ENCODE measurements at places on chromosomes 2 and 18.

- no peak for DNase-seq
These were observed 7.2 kb downstream of the IL1B start for GRCh38 chr2:112829101-112829960.

GRCh38 chr18:33201509-33201926 lies 239.0 kb downstream of the CCDC178 start:
- DNase-seq = no peak

- DNase-seq = no peak
These were observed 56.7 kb downstream of the DIS3L2 start for GRCh38 chr2:232018181-232018580.

DNA sequence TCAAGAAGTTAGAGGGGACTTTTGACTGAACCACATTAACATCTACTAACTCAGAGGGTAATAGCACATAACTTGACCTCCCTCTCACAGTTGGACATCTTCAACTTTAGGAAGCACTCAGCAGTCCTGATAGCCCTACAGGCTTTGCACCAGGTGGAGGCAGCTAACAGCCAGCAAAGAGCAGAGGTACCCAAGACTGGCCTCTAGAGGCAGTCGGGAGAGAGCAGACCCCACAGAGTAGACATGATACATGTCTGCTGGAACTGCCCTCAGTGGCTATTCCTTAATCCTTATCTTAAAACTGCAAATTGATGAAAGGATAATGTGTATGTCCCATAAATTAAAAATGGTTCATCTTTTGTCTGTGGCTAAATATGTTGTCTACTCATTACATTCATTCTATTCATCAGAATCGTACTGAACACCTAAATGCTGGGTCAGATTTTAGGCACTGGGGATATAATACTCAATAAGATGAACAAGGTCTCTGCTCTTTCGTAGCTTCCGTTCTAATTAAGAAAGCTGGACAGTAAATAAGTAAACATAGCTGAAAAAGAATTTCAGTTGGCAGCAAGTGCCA lies 49.8 kb downstream of the CAB39 start:
- DNase-seq = peak; percentile 1

DNA sequence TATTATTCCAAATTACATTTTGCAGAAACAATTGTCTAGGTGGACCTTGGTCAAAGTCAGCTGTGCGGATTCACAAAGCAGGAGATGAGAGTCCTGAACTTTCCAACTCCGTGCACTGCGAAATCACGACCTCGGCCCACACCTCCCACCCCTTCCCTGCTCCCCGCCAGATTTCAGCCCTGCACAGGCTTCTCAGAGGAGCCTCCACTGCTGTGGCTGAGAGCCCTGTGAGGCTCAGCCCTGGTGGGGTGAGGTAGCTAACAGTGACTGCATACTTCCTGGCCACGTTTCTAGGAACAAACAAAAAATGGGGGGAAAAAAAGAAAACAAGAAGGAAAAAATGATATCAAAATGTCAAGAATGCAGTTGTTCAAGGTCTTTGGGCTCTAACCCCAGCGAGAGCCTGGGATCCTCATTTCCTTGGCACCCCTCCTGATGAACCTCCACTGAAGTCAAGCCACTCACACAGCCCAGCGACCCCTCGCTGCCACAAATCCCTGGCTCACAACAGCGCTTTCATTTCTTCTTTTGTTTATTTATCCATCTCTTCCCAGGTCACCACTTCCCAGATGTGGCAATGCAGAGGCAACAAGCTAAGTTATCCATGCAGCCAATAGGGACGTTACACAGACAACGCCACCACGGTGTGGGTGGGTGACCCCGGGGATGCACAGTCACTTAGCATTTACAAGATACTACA lies 729.7 kb upstream of the ID2 start:
- DNase-seq = no peak

DNA sequence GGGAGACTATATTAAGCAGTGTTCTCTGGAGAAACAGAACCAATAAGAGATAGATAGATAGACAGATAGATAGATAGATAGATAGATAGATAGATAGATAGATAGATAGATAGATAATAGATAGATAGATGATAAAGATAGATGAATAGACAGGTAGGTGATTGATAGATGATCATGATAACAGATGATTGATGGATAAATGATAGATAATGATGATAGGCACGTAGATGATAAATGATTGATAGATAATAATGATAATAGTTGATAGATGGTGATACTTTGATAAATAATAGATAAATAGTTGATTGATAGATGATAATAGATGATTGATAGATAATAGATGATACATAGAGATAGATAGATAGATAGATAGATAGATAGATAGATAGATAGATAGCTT lies 48.5 kb downstream of the BOD1L2 start:
- no peak for DNase-seq

- no peak for DNase-seq
These were observed 86.8 kb upstream of the ST6GAL2 start for GRCh38 chr2:106972782-106973181.

DNA sequence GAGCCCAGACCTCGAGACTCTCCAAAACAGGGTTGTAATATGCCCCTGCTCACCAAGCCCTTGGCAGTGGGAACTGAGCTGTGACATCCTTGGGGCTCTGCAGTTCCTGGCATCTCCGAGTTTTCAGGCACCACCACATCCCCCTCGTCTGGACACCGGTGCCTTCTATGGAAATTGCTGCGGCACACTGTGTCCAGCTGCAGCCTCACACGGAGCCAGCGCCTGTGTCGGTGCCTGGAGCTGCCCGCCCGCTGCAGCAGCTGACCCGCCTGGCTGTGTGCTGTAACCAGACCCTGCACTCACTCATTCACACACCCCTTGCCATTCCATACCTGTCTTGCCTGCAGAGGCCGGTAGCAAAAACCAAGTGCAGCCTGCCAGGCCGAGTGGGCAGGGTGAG lies 11.8 kb downstream of the IWS1 start:
- DNase-seq = no peak

DNA sequence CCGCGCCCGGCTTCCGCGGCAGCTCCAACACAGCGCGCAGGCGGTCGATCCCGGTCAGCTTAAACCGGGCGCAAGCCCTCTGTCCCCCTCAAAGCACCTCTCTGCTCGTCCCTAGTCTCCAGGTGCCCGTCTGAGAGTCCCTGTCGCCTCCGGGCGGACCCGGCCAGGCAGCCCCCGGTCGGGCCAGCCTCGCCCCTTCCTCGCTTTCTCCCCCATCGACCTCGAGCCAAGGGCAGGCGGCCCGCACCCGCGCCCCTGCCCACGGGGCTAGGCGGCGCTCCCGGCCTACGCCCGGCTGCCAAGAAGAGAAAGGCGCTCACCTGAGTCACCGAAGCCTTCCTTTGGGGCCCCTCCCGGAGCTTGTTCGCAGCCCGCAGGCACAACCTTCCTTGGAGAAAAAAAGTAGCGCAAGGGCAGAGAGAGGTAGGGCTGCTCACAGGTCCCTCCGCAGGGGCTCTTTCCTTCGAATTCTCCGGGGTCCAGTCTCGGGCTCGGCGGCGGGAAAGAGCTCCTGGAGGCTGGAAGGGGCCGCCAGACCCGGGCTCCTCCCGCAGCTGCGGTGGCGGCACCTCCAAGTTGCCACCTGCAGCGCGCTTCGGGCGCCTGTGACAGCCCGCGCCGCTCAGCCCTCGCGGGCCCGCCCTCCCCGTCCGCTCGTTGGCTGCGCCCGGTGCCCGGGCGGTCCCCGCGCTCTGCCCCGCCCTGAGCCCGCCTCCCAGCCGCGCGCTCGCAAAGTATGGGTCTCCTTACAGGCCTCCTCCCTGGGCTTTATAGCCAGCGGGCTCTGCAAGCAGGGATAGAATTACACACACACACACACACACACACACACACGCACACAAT lies 86.5 kb upstream of the EPB41L3 start:
- peak; percentile 73 for DNase-seq

DNA sequence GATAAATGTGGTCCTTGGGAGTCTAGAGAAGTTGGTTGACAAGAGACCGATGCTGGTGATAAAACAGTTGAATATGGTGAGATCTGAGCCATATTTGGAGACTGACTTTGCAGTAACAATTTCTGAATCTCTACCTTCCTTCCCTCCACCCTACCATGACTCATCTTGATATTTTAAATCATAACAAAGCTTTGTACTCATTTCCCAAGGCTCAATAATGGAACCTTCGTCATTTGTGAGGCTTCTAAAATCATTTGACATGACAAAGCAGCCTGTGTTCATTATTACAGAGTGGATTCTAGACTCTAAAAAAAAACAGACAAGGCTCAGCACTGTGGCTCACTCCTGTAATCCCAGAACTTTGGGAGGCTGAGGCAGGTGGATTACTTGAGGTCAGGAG lies 38.5 kb upstream of the PDCL3 start:
- DNase-seq = no peak

GRCh38 chr2:219497495-219498279 lies 1.0 kb upstream of the GMPPA start:
- DNase-seq = no peak

GRCh38 chr2:61878761-61879160 lies 9.7 kb downstream of the CCT4 start:
- DNase-seq = no peak

- DNase-seq = no peak
These were observed 31.2 kb downstream of the ARHGAP25 start for GRCh38 chr2:68765739-68766375.

GRCh38 chr2:197358931-197359330 lies 48.4 kb upstream of the ANKRD44 start:
- no peak for DNase-seq

GRCh38 chr18:22703883-22704585 lies 229.1 kb upstream of the RBBP8 start:
- DNase-seq = peak; percentile 66

DNA sequence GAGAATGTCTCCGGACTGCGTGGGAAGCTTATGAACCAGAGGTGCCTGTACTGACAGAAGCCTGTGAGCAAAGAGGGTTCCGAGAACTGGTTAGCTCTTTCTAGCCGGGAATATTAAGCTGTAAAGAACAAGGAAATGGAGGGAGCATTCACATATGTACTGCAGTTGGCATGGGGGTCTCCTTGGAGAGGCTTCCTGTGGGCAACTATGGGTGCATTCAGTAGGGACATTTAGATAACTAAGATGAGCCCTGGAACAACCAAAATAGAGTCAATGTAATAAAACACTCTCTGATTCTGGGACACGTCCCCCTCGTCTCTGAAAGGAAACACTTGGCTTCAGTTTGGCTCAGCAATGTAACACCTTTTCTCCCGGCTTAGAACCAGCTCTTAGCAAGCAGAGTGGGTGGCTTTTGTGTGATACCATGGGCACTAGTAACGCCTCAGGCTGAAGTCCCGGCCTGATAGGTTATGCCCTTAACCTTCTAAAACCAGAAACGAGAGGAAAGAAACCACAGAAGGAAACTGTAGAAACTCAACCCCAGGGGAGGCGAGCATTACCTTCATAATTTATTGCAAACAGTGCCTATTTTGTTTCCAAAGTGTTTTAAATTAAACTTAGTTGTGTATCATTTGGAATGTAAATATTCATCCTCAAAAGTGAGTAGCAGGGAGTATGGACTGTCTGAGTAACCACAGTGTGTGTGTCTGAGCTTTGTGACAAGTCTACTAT lies 48.8 kb upstream of the LPIN2 start:
- DNase-seq = no peak

- DNase-seq = no peak
These were observed 217.6 kb downstream of the ATAD2B start for GRCh38 chr2:23709311-23709710.

- no peak for DNase-seq
These were observed 129.9 kb upstream of the HS6ST1 start for GRCh38 chr2:128448331-128449225.

DNA sequence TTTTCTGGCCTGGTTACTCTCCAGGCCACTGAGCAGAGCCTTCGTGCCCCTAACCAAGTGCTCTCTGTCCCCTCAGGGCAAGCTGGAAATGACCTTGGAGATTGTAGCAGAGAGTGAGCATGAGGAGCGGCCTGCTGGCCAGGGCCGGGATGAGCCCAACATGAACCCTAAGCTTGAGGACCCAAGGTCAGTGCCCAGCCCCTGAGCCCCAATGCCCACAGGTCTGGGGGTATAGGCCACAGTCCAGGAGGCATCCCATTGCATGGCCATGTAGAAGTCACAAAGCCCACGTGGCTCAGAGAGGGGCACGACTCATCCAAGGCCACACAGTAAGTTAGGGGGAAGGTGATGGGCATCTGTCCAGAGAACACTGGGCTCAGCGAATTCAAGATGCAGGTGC lies 227.6 kb downstream of the DYSF start:
- DNase-seq = no peak

DNA sequence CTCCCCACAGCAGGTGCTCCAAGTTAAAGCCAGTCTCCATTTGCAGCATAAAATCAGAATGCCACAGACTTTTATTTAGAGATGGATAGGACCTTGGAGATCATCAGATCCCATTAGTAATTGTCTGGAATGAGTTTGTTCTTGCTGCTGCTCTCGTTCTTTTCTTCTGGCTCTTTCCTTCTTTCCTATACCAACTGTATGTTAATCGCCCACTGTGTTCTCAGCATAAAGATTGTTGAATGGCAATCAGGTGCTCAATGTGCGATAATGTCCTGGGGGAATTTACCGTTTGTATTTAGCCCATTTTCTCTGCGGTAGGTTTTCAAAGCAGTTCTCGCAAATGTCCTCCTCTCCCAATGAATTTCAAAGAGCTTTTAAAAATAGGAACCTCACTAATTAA lies 3.3 kb downstream of the GPR39 start:
- DNase-seq = no peak

DNA sequence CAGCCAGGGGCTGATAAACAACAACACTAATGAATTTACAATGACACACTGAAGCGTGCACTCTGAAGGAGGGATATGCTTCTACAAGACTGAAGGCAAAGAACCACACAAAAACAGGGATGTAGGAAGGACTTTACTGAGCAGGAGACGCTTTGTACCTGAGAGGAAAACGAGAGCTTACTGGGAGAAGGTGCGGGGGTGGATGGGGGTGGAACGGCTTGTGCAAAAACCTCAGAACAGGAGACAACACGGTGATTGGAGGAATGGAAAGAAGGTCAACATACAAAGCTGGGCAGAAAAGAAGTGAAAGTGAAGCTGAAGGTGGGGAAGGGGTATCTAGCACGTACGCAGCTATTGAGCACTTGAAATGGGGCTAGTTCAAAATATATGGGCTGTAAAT lies 93.1 kb downstream of the SLC8A1 start:
- DNase-seq = no peak

DNA sequence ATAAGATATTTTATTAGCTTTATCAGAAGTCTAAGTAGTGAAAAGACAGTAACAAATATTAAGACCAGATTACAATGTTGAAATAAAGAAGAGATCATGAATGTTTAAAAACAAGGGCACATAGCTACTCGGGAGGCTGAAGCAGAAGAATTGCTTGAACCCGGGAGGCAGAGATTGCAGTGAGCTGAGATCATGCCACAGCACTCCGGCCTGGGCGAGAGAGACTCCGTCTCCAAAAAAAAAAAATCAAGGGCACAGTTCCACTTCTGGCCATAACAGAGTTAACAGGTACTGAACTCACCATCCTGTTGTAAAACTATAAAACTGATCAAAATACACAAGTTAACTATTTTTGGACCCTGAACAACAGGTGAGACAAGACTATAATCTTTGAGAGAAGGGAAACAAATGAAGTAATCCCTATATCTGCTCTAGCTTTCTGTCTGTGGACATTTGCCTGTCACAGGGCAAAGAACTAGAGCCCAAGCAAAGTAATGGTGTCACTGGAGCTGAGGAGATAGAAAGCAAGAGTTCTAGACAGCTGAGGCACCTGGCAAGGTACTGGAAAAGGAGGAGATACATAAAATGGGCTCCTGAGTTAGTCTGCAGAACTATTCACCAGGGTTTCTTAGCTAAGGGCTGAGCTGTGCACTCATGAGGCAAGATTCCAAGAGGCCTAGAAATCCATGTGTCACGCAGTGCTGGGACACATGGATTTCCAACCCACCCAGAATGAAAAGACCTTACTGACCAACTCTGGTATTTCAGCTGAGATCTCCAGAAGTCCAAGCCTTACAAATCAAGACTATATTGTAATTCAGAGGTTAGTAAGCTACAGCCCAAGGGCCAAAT lies 15.2 kb downstream of the MMADHC start:
- no peak for DNase-seq

Measured in NCI-H1105 treated with DMSO at 0.1 percent for 48 hours (cell line).